SIG-M5 (cell line): ENCODE measurements at places on chromosomes 7 and 10.

DNA sequence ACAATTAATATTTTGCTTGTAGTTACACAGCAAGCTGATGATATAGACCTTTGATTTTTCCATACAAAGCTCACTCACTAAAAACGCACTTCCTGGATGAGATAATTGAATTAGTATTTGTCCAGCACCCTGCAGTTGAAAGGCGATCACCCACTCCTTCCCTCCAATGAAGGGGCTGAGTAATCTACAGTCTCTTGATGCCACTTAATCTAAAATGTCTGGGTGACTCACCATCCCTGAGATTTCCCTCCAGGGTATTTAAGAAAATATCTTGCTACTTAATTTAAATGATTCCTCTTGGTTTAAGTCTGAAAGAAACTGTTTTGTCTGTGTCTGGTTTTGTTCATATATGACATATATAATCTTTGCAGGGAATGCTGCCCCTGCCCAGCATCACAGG is 515.3 kb downstream of the GRID1 start:
- no peak for DNase-seq

GRCh38 chr7:30502470-30503251 is 2.0 kb downstream of the GGCT start:
- DNase-seq = no peak

DNA sequence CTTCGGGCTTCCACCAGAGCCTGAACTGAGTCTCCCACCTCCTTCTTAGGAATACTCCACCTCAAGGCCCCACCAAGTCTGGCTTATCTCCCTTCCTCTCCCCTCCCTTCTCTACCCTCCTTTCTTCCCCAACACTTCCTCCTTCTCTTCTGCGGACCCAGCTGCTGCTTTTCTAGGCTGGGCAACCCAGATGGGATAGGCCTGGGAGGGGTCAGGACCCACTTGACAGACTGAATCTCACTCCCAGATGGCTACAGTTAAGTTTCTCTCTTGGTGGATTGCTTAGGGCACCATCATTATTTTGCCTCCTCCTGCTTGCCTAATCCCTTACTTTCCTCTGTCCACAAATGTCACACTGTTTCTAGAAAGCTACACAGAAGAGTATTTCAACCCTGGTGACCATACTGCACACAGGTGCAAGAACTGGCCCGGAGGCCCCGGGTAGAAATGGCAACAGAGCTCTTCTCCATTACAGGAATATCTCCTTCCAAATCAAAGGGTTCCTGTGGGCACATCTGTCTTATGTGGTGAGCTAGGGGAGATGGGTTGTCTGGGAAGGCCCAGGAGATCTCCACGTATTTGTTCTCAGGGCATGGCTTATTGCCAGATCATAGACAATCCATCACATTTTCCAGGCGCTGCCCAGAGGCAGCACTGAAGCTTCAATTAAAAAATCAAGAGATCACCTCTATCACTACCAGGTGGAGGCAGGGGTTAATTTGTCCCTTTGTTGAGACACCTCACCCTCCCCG is 5.1 kb upstream of the HOXA11 start:
- DNase-seq = no peak

DNA sequence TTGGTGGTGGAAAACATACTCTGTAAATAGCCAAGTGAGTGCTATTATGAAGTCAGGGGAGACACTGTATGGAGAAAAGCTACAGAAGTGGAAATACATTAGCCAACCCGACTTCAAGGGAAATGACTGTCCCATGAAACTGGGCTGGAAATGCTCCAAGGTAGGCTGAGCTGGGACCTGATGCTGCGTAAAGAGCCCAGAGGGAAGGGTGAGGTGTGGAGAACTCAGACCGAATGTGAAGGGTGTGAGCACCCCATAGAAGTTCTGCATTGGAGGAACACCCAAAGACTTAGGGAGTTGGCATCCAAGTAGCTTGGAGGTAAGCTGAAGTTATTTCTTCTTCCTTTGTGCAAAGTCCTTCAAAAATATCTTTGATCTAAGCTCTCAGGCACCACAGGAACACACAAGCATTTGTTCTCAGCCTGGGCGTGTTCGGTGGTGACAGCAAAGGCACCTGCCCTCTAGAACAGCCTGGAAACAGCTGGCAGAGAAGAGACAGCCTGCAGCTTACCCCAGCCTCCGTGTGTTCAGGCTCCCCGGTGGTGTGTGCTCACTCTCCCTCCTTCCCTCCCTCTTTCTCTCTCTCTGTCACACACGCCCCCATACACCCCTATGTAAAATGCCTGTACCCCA is 19.1 kb upstream of the GJD4 start:
- DNase-seq = no peak

DNA sequence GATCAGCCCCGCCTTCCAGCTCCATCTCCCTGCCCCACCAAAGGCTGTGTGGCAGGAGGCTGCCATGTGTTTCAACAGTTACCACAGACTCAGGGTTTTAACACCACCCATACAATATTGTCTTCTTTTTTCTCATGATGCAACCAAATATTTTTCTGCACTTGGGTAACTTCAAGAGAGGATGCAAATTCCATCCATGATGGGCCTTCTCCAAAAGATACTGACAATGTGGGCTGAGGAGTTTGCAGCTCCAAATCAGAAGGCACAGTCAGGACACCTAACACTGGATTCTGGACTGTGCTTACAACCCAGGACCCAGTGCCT is 347.9 kb downstream of the GRID1 start:
- DNase-seq = no peak
